ENCODE measurements at places on chromosomes 3 and 15.
A peak's percentile ranks its signal among the peaks of the same experiment; 100 is the strongest.

DNA sequence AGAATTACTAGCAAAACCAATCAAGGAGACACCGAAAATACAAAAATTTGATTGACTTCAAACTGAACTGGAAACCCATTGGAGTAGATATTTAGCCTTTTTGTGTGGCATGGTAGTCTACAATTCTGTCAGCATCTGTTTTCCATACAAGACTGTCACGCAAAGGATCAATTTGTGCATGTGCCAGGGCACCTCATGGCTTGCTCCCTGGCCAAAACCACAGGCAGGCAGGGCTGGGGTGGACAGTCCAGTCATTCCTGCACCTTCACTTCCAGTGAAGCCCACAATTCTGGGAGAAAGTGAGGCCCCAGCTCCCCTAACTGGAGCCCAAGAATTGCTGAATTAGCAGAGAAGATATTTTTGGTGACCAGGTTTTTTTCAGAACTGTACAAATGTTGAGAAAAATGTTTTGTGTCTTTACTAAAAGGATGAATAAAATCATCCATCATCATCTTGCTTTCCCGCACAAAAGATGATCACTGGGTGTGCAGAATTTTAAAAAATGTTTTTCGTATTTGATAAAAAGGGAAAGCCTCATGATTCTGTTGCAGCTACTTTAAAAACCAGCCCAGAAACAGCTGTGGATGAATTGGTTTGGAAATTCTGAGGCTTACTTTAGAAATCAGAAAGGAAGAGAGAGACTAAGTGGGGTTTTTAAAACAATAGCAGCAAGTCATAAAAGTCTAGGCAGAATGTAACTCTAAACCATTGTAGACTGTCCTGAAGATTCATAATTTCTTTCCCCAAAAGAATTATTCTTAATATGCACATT is 86.4 kb downstream of the PCCB start:
- H3K27me3 ChIP-seq, result no peaks in the 10 kb centered on the region
- DNase-seq, result no peak
- no peak overlapping the region for H3K4me3 ChIP-seq
- H3K4me1 ChIP-seq, result no peaks in the 10 kb centered on the region
- no peak overlapping the region for H3K27ac ChIP-seq
- H3K36me3 ChIP-seq, result no peaks in the 10 kb centered on the region

GRCh38 chr3:181698263-181698954 is 13.3 kb upstream of the SOX2 start:
- DNase-seq, result no peak
- H3K4me1 ChIP-seq, result peaks cover 2% of the 10 kb centered on the region
- H3K4me3 ChIP-seq, result no peak overlapping the region
- H3K27me3 ChIP-seq, result no peaks in the 10 kb centered on the region

DNA sequence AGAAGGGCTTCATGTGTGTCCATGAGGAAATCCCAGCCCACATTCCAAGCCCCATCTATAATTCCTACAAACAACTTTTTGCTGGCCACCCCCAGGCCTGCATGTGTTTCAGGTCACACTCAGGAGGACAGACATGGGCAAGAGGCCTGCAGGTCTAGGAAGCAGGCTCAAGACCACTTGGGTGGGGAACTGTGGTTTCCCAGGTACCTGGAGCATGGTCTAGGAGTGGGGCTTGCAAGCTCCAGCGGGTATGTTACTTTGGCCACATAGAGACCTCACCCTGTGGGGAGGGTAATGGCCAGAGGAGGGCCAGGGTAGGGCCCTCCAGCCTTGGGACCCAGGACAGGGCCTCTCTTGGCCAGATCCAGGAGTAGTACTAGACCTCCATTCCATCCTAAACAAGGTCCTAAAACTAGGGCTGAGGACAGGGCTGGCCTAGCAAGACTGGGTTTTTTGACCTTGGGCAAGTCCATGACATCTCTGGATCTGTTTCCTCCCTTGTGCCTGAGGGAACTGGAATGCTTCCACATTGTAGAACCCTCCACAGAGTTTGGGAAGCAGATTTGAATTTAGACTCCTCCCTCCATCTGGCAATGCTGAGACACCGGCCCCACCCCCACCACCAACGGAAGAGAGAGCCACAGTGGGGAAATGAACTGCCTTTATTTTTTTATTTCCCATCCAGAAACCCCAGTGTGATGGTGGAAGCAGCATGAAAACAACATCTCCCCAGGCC is 22.3 kb downstream of the EAF1 start:
- no peak overlapping the region for H3K4me3 ChIP-seq
- no peaks in the 10 kb centered on the region for H3K27me3 ChIP-seq
- no peak overlapping the region for H3K27ac ChIP-seq
- no peak for DNase-seq
- no peaks in the 10 kb centered on the region for H3K4me1 ChIP-seq

DNA sequence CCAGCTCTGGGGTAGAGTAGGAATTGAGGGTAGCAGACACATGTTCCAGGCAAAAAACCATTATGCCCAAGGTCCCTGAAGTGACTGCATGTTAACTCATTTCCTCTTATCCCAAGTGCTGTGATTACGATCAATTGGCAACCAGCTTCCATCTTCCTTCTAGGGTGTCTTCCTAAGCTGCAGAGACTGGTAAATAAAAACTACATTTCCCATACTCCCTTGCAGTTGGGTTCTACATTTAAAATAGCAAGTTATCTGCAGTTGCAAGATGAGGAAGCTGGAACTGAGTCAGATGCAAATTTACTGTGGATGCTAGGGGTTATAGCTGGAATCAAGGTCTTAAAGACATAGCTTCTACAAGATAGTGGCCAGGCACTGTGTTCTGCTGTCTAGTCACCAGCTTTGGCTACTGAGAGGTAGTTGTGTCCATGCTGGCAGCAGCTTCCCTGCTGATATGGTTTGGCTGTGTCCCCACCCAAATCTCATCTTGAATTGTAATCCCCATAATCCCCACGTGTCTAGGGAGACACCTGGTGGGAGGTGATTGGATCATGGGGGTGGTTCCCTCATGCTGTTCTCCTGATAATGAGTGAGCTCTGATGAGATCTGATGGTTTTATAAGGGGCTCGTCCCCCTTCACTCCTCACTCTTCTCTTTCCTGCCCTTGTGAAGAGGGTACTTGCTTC is 51.3 kb upstream of the FBN1 start:
- H3K4me3 ChIP-seq, result no peak overlapping the region
- H3K27me3 ChIP-seq, result no peaks in the 10 kb centered on the region
- H3K4me1 ChIP-seq, result no peaks in the 10 kb centered on the region
- no peak overlapping the region for H3K27ac ChIP-seq

GRCh38 chr3:29100292-29100691 is 180.6 kb upstream of the RBMS3 start:
- H3K4me1 ChIP-seq, result no peaks in the 10 kb centered on the region
- H3K36me3 ChIP-seq, result no peaks in the 10 kb centered on the region
- H3K4me3 ChIP-seq, result no peak overlapping the region
- DNase-seq, result no peak
- H3K27me3 ChIP-seq, result no peaks in the 10 kb centered on the region
- no peak overlapping the region for H3K27ac ChIP-seq

DNA sequence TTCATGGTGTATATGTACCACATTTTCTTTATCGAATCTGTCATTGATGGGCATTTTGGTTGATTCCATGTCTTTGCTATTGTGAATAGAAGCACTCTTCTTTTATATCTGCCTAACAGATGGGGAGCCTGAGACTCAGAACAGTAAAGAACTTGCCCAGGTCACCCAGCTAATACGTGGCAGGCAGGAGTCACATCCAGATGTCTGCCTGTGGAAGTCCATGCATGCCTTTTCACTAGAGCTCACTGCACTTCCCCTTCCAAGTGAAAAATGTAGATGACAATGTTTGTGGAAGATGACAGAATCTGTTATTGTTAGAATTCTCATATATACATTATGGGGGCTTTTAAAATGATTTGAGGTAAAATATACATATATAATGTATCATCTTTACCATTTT is 165.0 kb downstream of the PDZRN3 start:
- no peaks in the 10 kb centered on the region for H3K4me1 ChIP-seq
- H3K36me3 ChIP-seq, result no peaks in the 10 kb centered on the region
- no peak overlapping the region for H3K4me3 ChIP-seq
- no peak for DNase-seq

DNA sequence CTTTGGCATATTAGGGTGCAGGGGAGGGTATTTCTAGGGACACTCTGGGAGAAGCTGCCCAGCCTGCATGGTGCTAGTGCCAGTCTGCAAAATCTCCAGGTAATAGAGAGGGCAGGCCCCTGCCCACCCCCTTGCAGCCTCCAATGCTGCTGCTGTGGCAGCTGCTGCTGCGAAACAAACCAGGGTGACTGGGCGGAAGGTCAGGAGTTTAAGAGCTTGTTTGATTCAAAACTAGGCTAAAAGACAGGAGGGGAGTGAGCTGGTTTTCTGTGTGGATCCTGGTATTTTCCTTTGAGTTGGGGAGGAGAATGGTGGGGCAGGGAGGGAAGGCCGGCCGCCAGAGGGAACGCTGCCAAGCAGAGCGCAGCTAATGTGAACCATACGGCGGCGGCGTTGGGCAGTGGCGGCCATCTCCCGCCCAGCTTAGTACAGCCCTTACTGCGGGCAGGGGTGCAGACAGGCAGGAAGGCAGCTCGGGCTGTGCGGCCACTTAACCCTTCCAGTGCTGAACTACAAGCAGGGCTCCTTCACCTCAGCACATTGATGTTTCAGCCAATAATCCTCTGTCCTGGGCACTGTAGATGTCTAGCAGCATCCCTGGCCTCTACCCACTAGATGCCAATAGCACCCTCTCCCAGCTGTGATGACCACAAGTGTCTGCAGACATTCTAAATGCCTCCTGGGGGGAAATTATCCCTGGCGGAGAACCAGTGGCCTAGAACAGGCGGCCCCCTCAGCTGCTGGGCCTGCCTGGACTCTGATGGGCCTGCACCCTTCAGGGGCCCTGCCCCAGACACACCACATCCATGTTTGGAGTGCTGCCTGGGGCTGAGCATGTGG is 125.7 kb downstream of the EEFSEC start:
- no peaks in the 10 kb centered on the region for H3K36me3 ChIP-seq
- no peak overlapping the region for H3K27ac ChIP-seq
- DNase-seq, result peak; percentile 90
- no peak overlapping the region for H3K4me3 ChIP-seq

DNA sequence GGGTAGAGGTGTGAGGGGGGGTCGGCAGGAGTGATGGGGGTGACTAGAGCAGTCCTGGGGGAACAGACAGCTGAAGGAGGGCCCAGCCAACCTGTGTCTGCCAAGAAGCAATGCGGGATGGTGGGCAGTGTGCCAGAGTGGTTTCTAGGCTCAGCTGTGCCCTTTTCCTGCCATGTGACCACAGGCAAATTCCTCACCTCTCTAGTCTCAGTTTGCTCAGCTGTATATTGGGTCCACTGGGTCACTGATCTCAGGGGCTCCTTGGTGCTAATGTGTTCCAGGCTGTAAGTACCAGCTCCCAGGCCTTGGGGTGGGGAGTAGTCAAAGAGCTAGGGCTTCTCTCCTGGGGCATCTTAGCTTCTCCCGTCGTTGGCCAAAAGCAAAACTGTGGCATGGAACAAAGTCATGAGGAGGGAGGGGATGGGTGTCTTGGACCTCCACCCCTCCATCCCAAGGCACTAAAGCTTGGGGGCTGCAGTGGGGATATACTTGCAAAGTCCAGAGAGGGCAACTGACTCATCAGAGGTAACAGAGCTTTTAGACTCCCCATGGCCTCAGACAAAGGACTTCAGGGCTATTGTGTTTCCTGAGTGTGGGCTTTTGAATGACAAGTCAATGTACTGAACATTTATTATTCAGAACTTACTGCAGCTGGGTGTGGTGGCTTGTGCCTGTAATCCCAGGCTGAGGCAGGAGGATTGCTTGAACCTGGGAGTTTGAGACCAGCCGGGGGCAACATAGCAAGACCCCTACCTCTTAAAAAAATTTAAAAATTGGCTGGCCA is 20.9 kb downstream of the SMAD6 start:
- no peak overlapping the region for H3K4me3 ChIP-seq
- DNase-seq, result peak; percentile 36
- H3K36me3 ChIP-seq, result no peaks in the 10 kb centered on the region
- no peak overlapping the region for H3K27ac ChIP-seq

- H3K27me3 ChIP-seq, result no peaks in the 10 kb centered on the region
- H3K4me1 ChIP-seq, result no peaks in the 10 kb centered on the region
These were observed 199.8 kb upstream of the ALCAM start for GRCh38 chr3:105166893-105167292.

DNA sequence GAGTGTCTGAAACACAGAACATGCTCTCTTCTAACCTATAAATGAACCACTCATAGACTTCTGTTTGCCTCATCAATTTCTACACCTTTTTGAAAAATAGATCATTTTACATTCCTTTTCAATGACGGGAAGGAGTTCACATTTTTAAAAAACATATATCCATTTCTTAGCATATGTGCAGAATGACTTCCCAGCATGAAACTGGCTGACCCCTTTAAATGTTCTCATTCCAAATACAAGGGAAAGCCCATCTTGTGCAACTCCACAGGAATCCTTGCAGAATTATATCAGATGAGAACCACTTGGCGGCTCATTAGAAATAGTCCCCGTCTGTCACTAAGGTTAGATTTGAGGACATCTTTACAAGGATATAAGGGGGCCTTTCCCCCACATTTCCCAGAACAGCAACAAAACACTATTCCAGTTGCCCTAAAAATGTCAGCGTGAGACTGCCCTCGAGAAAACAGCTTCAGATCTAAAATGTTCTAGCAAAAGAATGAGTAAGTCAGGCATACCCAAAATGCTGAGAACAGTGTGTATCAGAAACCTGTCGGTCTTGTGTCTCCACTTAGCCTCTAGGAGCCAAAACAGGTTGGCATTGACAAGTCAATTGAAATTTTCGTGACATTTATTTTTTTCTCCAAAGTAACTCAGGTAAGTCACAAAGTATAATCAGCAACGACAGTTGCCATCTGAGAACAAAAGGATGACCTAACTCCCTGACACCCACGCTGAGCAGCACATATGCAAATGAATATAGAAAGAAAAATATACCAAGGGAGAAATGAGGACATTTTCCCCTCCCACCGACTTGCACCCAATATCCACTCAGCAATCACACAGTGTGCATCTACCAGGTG is 63.1 kb downstream of the FOXP1 start:
- DNase-seq, result no peak
- no peak overlapping the region for H3K4me3 ChIP-seq
- peaks cover 15% of the 10 kb centered on the region for H3K4me1 ChIP-seq
- H3K36me3 ChIP-seq, result no peaks in the 10 kb centered on the region

DNA sequence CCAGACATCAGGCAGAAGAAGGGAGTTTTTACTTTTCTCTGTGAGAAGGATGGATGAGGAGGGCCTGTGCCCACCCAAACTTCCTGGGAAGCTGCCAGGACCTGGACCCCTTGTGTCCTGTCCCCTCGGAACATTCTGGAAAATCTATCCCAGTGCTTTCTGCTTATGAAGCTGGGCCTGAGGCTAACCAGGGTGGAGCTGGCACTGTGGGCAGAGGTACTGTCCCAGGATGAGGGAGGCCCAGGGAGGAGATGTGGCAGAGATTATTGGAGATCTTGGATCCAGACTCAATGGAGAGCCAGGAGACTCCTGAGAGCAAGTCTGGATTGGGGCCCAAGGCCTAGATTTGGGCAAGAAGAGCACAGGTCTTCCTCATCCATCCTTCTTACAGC is 44.4 kb downstream of the SPSB4 start:
- H3K27ac ChIP-seq, result peak overlapping the region; percentile 68
- DNase-seq, result no peak
- H3K4me3 ChIP-seq, result no peak overlapping the region
- no peaks in the 10 kb centered on the region for H3K36me3 ChIP-seq
- H3K4me1 ChIP-seq, result no peaks in the 10 kb centered on the region

- no peak overlapping the region for H3K27ac ChIP-seq
- H3K4me3 ChIP-seq, result no peak overlapping the region
- peaks cover 10% of the 10 kb centered on the region for H3K4me1 ChIP-seq
These were observed 164.3 kb upstream of the IL12A start for GRCh38 chr3:159824333-159824732.

- no peak overlapping the region for H3K4me3 ChIP-seq
- DNase-seq, result no peak
- no peak overlapping the region for H3K27ac ChIP-seq
- H3K36me3 ChIP-seq, result peaks cover 7% of the 10 kb centered on the region
- no peaks in the 10 kb centered on the region for H3K4me1 ChIP-seq
These were observed 31.6 kb upstream of the COPB2 start for GRCh38 chr3:139421040-139421439.

Measured in aorta (tissue), 5 donors.